Stimulated activated CD4-positive, alpha-beta T cell treated with anti-CD3 and anti-CD28 coated beads, Interleukin-1b, Interleukin-23, amount 100 ng/mL, for 1 hour (primary cell): ENCODE measurements at places on chromosomes 2 and 18.

- no peak for DNase-seq
Observed at GRCh38 chr2:28648671-28649395, 102.8 kb upstream of the PPP1CB start.

DNA sequence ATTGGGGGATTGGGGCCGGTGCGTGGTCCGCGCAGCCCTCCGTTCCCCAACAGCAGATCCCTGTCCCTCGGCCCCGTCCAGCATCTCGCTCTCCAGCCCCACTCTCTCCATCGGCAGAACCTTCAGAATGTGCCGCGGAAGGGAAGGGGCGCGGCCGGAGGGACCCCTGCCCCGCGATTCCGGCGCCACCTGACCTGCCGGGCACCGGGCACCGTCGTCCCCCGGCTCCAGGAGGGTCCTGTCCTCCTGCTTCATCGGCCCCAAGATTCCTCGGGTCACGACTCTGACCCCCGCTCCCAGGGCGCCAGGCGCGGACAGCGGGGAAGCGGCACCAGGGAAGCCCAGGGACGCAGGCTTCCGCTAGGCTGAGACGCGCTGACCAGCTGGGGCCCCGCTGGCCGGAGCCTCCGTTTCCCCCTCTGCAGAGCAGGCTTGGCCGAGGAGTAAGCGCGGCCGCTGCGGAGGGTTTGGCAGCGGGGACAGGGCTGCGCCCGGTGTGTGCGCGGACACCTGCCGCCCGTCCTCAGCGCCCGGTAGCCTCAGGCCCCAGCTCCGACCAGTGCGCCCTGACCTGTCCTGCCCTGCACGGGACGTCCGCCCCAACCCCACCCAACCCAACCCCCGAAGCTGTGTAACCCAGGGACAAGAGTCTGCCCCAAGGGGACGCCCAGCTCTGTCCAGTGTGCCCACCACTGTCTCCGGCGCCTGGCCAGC lies 16.8 kb upstream of the BOK start:
- DNase-seq, result no peak

GRCh38 chr2:174235680-174236079 lies 12.7 kb downstream of the OLA1 start:
- no peak for DNase-seq

DNA sequence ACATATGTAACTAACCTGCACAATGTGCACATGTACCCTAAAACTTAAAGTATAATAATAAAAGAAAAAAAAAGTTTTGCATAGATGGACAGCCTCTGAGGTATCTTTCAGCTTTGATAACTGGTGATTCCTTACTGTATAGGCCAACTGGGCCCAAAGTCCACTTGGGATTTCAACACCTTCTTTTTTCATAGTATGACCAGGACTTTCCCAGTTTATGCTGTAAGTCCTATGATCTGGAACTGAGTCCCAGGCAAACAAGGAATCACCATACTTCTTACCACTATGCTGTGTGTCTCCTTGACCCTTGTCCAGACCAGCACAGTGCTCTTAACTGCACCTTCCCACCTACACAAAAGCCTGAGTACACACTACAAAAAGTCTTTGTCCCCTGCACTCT lies 205.1 kb upstream of the RBBP8 start:
- DNase-seq, result no peak

- no peak for DNase-seq
Observed at GRCh38 chr2:62163834-62164233, 32.1 kb upstream of the B3GNT2 start.

DNA sequence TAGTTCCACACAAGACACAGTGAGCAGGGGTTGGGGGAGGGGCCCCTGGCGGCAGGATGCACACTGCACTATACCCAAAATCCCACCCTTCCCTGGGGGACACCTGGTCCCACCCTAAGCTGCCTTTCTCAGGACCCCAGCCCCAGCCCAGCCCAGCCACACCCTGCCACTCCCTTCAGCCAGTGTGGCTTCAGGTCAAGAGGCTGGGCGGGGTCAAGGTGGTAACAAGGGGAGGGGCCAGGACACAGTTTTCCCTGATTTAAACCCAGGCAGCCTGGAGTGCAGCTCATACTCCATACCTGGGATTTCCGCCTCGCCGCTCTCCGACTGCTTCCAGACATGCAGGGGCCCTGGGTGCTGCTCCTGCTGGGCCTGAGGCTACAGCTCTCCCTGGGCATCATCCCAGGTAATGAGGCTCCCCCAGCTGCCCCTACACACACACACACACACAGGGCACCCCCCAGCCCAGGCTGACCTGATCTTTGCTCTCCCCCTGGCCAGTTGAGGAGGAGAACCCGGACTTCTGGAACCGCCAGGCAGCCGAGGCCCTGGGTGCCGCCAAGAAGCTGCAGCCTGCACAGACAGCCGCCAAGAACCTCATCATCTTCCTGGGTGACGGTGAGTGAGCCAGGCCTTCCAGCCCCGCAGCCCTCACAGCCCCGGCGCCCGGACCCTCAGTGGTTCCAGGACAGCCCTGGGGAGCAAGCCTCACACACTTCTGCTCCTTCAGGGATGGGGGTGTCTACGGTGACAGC lies at the start of gene ALPG:
TSS of gene ALPG (plus strand) at position 289 of the 755 bp plus-strand sequence. CDS start at position 340, 51 bp downstream.
- no peak for DNase-seq

GRCh38 chr2:40279001-40279400 lies 172.9 kb downstream of the SLC8A1 start:
- no peak for DNase-seq

DNA sequence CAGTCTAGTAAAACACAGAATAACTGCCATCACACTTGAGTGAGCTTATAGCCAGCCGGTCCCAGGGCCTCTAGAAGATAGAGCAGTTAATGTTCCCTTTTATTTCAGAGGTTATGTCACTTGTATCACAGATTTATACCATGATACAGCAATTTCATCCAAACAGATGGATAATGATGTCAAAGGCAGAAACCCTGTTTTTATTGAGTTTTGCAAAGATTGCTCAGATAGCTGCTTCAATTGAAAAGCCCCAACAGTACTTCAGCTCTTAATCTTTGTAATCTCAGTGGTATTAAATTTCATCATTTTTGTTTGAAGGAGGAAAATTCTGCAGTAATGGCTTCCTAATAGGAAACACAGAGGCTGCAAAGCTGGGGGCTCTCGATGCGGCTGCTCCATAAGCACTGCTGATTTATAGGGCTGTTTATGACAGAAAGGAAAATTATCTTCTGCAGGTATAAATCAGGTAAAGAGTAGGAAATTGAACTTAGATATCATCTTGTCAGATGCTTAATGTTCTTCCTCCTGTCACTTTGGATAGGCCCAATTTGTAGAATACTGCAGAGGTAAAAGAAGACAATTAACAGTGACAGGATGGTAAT lies 112.3 kb downstream of the LNPK start:
- no peak for DNase-seq

GRCh38 chr2:169513094-169513493 lies 3.6 kb downstream of the KLHL41 start:
- no peak for DNase-seq

DNA sequence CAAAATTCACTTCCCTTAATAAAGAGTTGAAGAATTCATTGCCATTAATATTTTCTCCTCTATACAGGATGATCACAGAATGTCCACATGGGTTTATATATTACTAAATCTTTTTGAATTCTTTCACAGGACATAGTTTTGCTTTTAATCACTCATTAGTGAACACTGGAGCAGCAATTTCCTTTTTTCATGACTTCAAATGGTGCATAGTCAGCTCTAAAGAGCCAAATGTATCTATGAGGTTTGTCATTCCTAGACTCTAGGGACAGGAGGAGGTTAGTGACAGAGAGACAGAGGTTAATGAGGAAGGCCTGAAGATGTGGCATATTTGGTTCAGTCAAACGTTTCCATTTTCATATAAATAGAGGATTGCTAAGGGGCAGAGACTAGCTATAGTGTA lies 111.8 kb downstream of the FSHR start:
- no peak for DNase-seq

GRCh38 chr2:171566057-171566456 lies 43.8 kb downstream of the CYBRD1 start:
- no peak for DNase-seq

DNA sequence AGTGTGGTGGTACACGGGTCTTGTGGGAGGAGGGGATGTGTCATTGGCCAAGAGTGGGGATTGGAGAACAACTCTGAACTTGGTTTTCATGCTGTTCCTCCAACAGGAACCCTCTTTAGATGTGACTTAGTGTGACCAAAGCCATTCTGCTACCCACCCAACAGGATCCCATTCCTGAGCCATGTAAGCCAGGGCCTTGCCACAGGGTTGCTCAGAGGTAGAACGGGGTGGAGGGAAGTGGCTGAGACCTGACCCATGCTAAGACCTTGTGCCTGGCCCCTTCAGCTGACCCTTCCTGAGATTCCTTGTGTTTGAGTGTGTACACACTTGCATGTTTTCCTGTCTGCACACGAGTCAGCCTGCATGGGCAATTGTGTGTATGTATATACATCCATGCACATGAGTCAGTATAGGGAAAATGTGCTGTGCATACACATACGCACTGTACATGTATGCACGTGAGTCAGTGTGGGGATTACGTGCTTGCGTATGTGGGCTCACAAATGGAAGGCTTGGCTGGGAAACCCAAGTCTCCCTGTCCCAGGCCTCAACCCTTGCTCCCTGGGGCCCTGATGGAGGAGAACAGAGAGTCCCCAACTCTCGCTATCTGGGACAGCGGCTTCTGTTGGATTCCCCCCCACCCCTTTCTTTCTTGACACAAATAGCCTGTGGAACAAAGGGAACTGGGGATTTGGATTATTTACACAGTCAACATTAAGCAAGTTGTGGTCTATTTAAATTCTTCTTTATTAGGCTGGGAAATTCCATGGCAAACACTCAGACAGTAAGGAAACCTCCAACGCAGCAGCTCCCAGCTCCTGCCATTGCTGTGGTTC lies 339.8 kb downstream of the DYSF start:
- DNase-seq, result no peak

DNA sequence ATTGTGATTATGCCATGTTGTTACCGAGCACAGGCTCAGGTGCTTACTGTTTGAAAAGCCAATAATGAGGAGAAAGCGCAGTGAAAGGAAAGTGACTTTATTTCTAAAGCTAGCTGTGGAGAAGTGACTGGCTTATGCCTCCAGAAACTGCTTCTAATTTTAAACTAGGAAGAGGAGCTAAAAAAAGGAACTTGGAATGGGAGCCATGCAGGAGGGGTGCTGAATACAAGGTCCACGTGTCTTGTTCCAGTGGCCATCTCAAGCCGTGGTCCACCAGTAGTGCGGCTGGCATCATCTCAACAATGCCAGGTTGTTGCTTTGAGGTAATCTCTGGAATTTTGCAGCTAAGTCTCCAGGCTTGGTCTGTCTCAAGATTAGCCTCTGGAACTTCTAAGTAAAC lies 282.0 kb downstream of the THSD7B start:
- no peak for DNase-seq

DNA sequence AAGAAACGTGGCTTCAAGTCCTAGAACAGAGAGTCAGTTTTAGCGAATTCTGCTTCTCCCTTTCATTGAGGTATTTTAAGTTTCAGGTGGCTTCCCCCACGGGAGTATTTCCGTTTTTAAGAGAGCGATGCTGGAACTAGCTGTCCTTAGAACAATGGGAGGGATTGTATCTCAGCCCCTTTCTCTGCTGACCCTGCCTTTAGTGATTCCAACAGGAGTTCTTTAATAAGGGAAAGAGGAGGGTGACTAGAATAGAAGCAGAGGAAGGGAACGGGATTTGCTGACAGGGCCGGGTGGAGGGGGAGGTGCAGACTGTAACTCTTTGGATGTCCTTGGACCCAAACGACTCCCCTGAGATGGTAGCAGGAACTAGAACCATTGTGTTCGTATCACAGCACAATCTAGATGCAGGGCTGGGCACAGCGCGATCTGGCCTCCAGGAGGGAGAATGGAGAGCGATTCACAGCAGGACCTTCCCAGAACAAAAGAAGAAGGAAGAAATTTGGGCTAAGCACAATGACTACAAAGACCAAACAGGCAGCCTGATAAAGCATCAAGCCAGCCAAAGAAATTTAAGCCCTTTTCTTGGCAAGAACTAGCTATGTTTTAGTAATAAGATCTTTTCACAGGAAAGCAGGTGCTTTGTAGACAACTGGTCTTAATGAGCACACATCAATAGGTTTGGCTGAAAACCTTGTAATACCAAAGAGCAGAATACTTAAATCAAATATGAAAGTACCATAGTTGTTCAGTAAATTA lies 15.8 kb upstream of the RTTN start:
- DNase-seq, result no peak

- DNase-seq, result no peak
Observed at GRCh38 chr18:59233017-59233410, 13.1 kb downstream of the GRP start.

- DNase-seq, result no peak
Observed at GRCh38 chr2:72602711-72603110, 223.1 kb downstream of the EXOC6B start.

DNA sequence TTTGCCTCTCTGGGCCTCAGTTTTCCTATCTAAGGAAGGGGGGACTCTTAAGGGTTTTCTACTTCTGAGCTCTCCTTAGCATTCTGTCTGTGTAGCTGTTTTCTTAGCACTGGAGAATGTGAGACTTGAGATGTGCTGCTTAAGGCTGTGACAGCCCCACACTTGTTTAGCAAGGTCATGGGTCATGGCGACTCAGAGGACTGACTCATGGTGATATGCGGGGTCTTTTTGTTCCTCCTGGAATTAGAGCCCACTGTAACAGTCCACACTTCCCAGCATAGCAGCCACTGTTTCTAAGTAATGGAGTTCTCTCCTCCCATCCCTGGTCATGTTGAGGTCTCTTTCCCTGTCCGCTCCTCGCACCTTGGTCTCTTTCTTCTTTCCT lies 4.1 kb upstream of the LPIN1 start:
- DNase-seq, result no peak

GRCh38 chr2:216066230-216066629 lies 15.4 kb downstream of the PECR start:
- no peak for DNase-seq

DNA sequence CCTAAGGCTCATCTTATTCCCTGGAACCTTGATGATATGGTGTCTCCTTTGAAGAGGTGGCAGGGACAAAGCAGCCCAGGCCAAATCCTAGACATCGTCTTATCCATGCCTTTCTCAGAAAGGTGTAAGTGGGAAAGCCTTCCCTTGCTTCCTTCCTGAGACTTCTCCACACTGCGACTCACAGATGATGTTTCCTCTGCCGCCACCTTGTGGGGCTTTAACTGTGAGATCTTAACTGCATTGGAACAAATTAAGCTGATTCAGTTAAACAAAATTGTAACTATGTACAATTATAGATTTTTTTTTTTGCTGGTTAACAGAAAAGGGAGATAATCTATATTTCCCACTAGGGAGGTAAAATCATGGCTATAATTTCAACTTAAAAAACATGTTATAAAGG lies 10.0 kb upstream of the GCA start:
- DNase-seq, result no peak

- DNase-seq, result no peak
Observed at GRCh38 chr18:8339952-8340351, 269.3 kb upstream of the RAB12 start.

GRCh38 chr18:74064510-74064909 lies 83.1 kb downstream of the FBXO15 start:
- DNase-seq, result no peak

GRCh38 chr18:74331404-74331803 lies 15.8 kb downstream of the C18orf63 start:
- DNase-seq, result no peak

GRCh38 chr18:45930963-45931362 lies 36.2 kb downstream of the EPG5 start:
- no peak for DNase-seq

GRCh38 chr2:63712748-63713147 lies 124.0 kb downstream of the MDH1 start:
- DNase-seq, result no peak

- DNase-seq, result no peak
Observed at GRCh38 chr2:19876751-19877150, 25.0 kb downstream of the TTC32 start.
